ENCODE measurements at places on chromosomes 11 and 22. TPM values are rescaled to one million over a fixed set of nuclear protein-coding genes. Genes with fewer than 3 reads are reported as not detected.

Gene NCAM1
- 17.4 TPM for total RNA-seq

Gene OTOG
- total RNA-seq, result not detected

Gene XBP1
- 142 TPM for total RNA-seq

Gene FOXRED2
- total RNA-seq, result 5.3 TPM

Gene DBX1
- not detected for total RNA-seq

Gene GSTP1
- total RNA-seq, result 1,173 TPM

Gene UBQLN3
- not detected for total RNA-seq

Gene ZNF280B
- total RNA-seq, result 4.0 TPM

Gene SCUBE2
- total RNA-seq, result 1.6 TPM

Gene UCP3
- 2.0 TPM for total RNA-seq

Gene CATSPER1
- not detected for total RNA-seq

Gene NFRKB
- 19.3 TPM for total RNA-seq

Gene FAM227A
- total RNA-seq, result 3.4 TPM
